ENCODE measurements at places on chromosomes 2 and 18. TPM values are rescaled to one million over a fixed set of nuclear protein-coding genes. Genes with fewer than 3 reads are reported as not detected.

GRCh38 chr18:80191907-80192652, 55.2 kb downstream of the PARD6G start:
- DNase-seq: no peak

DNA sequence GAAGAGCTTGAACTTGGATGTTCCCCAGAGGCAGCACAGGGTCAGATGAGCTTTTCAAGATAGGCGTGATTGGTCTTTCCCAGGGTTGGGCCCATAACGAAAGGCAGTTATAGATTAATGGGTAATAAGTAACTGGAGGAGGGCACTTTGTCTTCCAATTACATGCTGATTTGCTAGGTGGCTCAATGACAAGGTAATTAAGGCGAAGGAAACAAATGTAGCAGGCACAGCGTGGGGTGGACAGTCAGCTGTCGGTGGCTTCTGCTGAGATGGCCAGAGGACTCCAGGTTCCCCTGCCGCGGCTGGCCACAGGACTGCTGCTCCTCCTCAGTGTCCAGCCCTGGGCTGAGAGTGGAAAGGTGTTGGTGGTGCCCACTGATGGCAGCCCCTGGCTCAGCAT, at the start of gene UGT1A4:
TSS of gene UGT1A4 (plus strand) at position 185 of the 400 bp plus-strand sequence. CDS start at position 270, 85 bp downstream.
- no peak for DNase-seq

GRCh38 chr2:69660637-69661036, 17.1 kb upstream of the AAK1 start:
- peak; percentile 64 for DNase-seq

- DNase-seq: peak; percentile 40
These were observed 177.9 kb downstream of the LRRTM1 start for GRCh38 chr2:80126596-80127189.

- DNase-seq: no peak
These were observed 16.4 kb downstream of the RSAD2 start for GRCh38 chr2:6893876-6894482.

GRCh38 chr18:59951591-59951990, 51.8 kb downstream of the PMAIP1 start:
- DNase-seq: no peak

GRCh38 chr2:158580760-158581159, 124.0 kb downstream of the PKP4 start:
- DNase-seq: no peak

DNA sequence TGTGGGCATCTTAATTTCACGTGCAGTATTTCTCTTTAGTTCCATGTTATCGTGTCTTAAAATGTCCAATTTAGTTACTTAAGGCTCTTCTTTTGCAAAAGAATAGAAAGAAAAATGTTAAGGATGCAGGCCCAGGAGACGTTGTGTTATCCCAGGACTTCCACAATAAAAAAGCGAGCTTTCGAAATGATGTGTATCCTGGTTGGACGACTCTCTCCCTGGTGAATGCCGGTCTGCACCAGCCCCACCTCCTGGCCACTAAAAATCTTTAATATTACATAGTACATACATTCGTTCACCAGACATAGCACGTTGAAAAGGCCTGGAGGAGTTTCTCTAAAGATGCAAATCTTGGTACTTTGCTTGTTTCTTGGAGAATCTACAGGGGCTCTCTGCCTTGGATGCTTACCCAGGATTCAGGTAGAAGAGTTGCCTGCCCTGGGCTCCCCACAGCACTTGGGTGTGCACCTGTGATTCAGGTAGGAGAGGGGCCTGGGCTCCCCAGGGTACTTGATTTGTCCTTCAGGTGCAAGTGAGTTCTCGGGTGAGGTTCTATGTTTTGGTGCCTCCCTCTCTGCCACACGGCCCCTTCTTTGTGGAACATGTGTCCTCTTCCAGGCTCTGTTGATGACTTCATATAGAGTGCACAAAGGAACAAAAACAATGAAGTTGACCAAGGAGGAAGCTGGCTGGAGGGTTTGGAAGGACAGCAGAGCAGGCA, 26.6 kb downstream of the TWIST2 start:
- DNase-seq: no peak

- DNase-seq: no peak
These were observed 95.0 kb upstream of the HDAC4 start for GRCh38 chr2:239495791-239496233.

- no peak for DNase-seq
These were observed 36.0 kb downstream of the FARP2 start for GRCh38 chr2:241391892-241392665.

- no peak for DNase-seq
These were observed 31.3 kb downstream of the CD226 start for GRCh38 chr18:69916412-69916811.

- peak; percentile 93 for DNase-seq
These were observed 4.4 kb downstream of the CCL20 start for GRCh38 chr2:227817850-227818674.

- no peak for DNase-seq
These were observed 30.3 kb downstream of the C2orf42 start for GRCh38 chr2:70160545-70160944.

DNA sequence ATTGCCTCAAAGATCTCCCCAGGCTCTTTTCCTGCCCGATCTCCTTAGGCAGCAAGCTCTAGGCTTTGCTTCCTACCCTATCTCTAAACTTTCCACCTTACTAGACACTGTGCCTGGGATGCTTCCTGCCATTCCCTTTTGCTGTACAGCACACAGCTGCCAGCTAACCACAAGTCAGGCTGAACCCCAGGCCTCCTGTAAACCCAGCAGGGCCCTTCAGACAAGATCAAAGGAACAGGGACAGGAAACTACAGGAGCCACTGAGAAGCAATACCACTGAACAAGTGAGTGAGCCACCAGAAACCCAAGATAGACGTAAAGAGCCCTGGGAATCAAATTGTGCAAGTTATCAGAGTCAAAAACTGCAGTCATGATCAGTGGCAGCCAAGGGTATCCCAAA, 180.7 kb downstream of the SUCLG1 start:
- DNase-seq: no peak

GRCh38 chr2:19456705-19457309, 98.4 kb upstream of the OSR1 start:
- DNase-seq: peak; percentile 89

DNA sequence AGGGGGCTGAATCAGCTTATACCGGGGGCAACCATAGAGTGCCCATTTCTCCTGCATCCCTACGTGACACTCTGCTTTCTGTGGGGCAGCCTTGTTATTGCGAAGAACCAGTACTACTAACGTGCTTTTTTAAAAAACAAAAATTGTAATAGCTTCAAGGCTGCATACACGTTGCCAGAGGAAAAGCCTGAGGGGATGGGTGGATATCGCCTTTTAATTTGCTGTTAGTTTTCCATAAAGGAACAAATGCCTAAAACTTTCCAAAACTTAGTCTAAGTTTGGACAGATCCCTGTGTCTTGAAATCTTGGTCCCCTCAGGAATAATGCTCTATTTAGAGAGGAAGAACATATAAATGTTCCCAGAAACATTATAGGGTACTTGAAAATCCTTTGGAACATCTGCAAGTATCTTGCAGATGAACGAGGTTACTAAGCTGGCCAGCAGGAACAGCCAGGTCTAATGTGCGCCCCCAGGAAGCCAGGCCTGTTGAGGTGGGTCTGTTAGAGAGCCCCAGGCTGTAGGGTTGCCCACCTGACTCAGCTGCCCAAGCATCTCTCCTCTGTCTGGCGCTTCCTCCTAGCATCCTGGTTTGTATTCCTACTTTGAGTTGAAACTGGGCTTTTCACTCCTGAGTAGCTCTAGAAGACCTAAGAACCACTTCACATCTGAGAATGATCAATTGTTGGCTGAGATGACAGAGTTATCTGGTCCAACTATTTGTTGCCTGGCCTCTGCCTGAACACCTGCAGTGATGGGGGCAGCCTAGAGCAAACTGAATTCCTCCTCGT, 96.9 kb downstream of the TGOLN2 start:
- DNase-seq: no peak

DNA sequence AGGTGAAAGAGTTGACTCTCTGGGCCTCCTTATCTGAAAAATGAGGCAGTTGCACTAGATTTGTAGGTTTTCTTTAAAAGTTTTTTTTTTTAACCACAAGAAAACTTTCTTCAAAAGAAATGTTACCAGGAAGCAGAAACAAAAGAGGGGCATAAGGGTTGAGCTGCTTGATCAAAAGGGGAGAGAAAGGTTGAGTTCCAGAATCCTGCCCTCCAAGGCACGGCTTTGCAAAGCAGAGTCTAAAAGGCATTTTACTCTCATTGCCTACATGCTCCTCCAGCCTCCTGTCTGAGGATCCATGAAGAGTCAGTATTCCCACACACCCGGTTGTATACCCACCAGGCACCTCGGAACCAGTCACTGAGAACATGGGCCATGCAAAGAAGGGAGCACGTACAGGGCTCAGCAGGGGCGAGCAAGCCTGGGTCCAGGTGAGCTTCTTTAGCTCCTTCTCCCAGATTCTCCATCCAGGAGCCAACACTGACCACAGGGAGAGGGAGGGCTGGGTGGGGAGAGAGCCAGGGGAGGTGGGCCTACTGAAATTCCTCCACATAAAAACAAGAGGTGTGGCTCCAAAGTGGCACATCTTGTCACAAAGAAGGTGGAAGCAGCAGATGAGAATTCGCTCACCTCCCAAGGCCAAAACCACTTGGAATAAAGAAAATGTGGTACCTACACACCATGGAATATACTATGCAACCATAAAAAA, 116.0 kb upstream of the EPC2 start:
- no peak for DNase-seq

DNA sequence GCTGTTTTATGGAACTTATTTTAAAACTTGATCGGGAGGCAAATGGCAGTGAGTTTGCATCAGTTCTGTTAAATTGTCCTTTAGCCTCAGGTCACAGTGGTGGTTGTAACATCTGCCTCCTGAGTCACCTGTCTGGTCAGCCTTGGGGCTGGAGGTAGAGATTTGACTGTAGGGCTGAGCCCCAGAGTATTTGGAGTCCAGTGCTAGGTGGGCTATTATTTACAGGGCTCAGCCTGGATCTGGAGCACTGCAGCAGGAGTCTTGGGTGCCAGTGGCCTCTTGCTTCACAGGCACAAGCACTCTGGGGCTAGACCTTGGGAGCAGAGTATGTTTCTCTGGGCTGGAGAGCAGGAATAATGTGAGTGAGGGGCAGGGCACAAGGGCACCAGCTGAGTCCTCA, 32.8 kb downstream of the TCF7L1 start:
- no peak for DNase-seq

DNA sequence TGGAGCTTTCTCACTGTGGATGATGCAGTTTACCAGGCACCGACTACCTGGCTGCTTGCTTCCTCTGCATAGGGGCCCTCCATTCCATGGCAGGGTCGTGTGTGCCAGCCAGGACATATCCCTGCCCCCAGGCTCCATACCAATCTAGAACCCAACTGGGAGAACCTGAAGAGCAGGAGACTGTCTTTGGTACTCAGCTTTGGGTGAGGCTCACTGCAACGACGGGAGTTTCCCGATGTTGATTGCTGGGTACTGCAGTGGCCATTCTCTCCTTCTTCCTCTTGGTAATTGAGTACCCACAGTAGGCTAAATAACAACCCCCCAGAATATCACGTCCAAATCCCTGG, 133.3 kb upstream of the SERTAD2 start:
- no peak for DNase-seq

- DNase-seq: peak; percentile 55
These were observed 343.5 kb upstream of the KLHL29 start for GRCh38 chr2:23041443-23041842.

GRCh38 chr18:48949050-48949605, 1.6 kb downstream of the SMAD7 start:
- DNase-seq: peak; percentile 38

DNA sequence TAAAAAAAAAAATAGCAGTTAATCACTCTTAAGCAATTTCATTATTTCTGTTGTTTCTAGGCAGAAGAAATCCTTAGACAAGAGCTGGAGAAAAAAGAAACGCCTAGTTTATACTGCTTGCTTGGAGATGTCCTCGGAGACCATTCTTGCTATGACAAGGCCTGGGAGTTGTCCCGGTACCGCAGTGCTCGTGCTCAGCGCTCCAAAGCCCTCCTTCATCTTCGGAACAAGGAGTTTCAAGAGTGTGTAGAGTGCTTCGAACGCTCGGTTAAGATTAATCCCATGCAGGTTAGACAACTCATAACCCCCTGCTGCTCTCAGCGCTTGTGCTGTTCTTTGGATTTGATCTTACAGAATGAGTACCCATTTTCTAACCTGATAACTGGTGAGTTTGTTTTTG, 130.4 kb downstream of the TTC27 start:
- no peak for DNase-seq

DNA sequence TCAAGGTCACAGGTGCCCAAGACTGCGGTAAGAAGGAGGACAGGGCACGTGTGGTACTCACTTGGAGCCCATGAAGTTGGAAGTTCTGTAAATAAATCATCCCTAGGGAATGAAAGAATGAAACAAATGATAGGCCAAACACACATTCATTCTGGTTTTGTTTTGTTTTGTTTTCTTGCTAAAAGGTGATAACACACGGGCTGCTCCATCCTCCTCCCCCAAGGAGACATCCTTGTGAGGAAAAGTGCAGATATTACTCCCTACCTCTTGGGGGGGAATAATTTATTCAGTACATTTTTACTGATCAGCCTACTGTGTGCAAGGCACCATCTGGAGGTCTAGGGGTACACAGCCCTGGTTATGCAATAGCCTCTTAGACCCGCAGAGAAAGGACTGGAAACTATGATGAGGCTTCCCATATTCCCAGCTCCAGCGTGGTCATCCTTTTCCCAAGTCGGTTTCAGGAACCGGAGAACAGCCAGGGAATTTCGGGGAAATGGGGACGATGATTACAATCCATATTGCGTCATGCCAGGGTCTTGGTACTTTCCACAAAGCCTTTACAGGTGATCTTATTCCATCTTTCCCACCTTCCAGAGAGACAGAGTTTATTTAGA, 6.3 kb downstream of the RAX start:
- DNase-seq: no peak

- DNase-seq: no peak
These were observed 180.2 kb downstream of the TNS1 start for GRCh38 chr2:217822296-217823252.

RAB31 gene
- total RNA-seq: 41.7 TPM

SERPINB7 gene
- total RNA-seq: 31.1 TPM

SCN7A gene
- 2.6 TPM for total RNA-seq

SYT4 gene
- total RNA-seq: 1.9 TPM

MRO gene
- total RNA-seq: 1.9 TPM

XIRP2 gene
- 14.7 TPM for total RNA-seq

UNC50 gene
- total RNA-seq: 59.2 TPM

ZC3H6 gene
- 9.1 TPM for total RNA-seq

FSIP2 gene
- 46.2 TPM for total RNA-seq

R3HDM1 gene
- total RNA-seq: 4.8 TPM

UPP2 gene
- 0.24 TPM for total RNA-seq

KIF5C gene
- total RNA-seq: 4.3 TPM

VIL1 gene
- 2.4 TPM for total RNA-seq

C2orf81 gene
- 1.4 TPM for total RNA-seq

TBC1D8 gene
- 16.1 TPM for total RNA-seq

CYBRD1 gene
- total RNA-seq: 289 TPM

Measured in umbilical cord (tissue), 2 donors.